ENCODE measurements at places on chromosomes 5 and 9.

GRCh38 chr5:59420596-59420995 lies 472.9 kb downstream of the PDE4D start:
- no peak for DNase-seq

DNA sequence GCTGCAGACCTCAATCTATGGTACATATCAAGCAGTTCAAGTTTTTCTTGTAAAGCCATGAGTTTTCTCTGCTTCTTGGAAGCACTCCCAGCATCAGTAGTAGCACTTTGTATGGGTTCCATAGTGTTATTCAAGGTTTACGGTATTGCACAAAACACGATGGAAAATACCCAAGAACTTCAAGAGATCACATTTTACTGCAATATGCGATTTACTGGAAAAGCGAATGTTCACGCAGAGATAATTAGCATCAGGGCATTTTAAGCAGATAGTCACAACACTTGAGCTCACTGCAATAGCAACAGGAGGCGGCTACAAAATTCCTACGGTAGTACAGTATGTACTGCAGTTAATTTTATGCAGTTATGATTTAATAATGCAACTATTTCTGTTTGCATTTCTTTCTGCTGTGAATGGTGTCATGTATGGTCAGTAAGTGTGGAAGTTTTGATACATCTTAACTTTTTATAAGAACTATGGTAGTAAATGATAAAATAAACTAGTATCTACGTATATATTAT lies 200.8 kb downstream of the SMARCA2 start:
- DNase-seq, result no peak

DNA sequence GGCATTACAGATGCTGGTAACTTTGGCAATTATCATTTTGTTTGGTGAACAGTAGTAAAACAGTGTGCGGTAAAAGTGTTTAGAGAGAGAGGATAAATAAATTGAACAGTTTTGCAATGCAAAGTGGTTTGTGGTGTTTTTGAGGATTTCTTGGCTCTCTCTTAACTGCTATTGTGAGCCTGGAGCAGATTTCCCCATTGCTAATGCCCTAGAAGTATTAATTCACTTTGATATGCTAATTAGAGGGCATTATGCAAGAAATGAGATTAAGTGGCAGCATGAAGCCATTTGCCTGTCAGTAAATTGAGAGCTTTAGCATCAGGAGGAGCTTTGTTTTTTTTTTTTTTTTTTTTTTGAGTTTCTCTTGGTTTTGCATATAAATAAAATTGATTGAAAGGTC lies 8.2 kb downstream of the PBX3 start:
- DNase-seq, result no peak

GRCh38 chr9:6214434-6214833 lies 1.2 kb upstream of the IL33 start:
- peak; percentile 90 for DNase-seq

GRCh38 chr9:2657427-2657826 lies 35.8 kb downstream of the VLDLR start:
- no peak for DNase-seq
